Cortex of kidney (tissue), 1 donor: ENCODE measurements at places on chromosomes 6 and 20.

DNA sequence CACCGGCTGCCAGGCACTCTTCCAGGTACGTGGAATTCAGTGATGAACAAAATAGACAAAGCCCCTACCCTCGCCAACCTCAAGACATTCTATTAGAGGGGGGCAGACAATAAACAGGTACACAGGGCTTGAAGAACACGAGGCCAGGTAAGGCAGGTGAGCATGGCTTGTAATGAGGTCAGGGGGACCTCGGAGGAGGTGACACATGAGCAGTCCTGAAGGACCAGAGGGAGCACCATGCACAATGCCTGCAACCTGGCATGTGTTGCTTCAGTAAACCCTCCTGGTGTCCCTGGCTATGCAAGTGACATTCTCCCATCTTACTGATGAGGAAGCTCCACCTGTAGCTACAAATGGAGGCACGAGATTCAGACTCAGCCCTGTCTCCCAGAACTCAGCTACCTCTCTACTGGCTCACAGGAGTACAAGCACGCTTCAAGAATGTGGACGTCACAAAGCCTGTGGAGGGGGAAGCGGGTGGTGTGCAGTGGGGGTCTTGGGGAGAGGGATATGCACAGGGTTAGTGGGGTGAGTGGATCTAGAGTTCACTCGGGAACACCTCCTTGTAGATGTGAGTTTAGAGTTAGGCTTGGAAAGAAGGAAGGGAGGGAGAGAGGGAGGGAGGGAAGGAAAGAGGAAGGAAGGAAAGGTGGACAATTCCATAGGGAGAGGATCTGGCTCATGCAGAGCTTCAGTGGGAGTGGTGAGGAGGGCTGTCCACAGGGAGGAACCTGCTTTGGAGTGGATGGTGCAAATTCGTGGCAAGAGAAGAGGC lies 7.6 kb upstream of the MAPK13 start:
- DNase-seq = no peak

DNA sequence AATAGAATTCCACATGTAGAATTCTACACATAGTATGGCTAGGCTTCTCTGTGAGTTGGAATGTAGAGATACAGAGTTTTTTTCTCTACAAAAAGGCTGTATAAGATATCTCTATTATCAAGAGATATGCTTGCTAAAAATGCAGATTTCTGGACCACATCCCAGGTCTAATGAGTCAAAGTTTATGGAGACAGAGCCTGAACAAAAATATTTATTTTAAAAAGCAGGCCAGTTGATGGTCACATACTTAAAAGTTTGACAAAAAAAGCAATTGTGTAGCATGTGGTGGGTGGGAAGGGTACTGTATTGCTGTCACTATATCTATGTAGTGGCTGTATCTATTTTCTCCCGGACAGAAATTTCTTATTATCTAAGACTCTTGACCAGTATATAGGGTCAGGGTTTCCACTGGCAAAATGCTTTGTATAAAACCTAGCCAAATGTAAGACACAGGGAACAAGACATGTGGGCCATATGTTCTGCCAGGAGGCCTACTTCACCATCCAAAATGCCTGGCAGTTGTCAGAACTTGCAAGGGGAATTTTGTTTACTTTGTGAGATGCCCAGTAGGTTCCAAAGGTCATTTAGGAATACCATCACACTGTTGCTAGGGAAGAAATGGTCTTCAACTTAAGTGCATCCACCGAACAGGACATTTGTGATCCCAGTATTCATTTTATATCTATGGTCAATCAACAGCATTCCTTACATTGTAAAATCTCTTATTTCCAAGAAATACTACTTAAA lies 60.6 kb downstream of the SHPRH start:
- no peak for DNase-seq

DNA sequence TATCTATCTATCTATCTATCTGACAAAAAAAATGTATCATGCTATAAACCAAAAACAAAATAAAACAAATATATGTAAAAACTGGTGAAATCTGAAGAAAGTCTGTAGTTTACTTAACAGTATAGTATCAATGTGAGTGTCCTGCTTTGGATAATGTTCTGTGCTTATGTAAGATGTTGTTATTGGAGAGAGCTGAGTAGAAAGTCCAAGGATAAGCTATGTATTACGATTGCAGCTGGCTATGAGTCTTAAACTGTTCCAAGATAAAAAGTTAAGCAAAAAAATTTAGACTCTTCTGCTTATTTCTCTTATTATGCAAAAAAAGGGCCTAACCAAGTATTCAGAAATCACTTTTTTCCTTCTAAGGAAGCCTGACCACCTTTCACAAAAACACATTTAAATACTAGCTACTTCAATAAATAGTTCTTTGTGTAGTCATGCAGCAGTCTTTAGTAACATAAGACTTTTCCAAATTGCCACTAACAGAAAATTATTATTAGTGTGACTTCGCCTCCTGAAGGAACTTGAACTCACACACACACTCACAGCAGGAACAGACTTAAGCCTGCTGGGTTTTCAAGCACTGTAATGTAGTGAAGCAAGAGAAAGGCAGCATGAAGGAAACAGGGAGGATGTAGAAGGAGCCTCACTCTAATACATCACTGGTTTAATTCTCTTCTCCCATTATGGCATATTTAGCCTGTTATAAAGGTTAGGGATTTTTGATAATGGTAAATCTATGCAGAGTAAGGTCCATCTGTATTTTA lies 265.8 kb upstream of the GJE1 start:
- no peak for DNase-seq

- no peak for DNase-seq
Measured at GRCh38 chr6:155964544-155964943, 508.9 kb upstream of the NOX3 start.

DNA sequence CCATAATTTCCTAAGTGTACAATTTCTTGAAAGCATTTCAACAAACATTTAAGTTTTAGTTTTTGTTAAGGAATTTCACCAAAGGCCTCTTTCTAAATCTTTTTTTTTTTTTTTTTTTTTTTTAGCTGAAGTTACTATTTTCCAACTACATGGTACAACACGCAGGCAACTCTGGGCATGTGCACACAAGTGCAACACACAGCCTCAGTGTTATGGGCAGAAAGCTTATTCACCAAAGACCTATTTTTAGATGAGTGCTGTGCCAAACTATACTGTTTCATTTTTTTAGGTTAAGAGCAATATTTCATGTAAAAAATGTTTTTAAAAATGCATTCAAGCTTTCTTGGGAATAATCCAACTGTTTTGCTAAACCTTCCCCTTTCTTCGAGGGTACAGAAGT lies 42.0 kb upstream of the MAP3K4 start:
- DNase-seq = no peak

DNA sequence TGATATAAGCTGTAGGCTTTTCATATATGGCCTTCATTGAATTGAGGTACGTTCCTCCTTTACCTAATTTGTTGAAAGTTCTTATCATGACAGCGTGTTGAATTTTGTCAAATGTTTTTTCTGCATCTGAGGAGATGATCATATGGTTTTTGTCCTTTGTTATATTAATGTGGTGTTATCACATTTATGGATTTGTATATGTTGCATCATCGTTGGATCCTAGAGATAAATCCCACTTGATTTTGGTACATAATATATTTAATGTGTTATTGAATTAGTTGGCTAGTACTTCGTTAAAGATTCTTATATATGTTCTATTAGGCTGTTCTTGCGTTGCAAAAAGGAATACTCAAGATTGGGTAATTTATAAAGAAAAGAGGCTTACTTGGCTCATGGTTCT lies 8.6 kb upstream of the WFDC9 start:
- DNase-seq = no peak

DNA sequence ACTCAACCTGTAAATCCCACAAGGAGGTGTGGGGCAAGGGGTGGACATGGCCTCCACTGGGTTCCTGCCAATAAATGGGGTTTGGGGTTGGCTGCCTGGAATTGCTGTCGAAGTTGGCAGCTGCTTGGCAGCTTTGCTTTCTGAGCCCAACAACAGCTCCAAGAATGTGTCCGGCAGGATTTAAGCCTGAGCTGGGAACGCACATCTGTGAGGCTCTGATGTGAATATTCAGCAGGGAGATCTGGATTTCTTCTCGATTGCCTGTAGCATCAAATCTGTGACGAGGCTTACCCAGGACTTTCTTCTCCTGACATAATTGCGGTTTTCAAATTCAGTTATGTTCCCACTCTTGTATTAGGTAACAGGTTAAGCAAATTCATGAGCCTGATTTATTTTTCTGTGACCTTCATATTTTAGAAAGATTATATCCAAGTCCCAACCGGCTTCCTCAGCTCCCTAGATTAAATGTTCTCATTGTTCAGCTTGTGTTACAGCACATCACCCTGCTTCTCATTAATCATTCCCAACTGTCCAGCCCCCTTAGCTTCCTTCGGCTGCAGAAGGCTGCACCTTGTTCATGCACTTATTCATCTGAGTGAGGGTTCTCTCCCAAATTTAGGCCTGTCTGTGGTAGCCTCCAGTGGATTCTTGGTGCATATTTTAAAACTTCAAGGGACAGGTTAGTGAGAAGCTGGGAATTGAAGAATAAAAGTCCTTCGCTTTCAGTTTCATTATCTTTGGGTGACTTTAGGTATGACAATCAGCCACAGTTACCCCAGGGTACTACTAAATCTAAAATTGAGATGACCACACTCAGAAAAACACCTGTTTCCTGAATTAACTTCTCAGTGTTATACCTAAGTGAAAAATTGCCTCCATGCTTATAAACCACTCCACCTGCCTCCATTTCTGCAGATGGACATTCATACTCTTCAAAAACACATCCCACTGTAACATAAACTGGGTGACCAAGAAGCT lies 310.0 kb downstream of the ESR1 start:
- no peak for DNase-seq

GRCh38 chr20:44106615-44107014 lies 80.4 kb downstream of the JPH2 start:
- no peak for DNase-seq

- no peak for DNase-seq
Measured at GRCh38 chr6:98657764-98658163, 176.6 kb upstream of the POU3F2 start.

DNA sequence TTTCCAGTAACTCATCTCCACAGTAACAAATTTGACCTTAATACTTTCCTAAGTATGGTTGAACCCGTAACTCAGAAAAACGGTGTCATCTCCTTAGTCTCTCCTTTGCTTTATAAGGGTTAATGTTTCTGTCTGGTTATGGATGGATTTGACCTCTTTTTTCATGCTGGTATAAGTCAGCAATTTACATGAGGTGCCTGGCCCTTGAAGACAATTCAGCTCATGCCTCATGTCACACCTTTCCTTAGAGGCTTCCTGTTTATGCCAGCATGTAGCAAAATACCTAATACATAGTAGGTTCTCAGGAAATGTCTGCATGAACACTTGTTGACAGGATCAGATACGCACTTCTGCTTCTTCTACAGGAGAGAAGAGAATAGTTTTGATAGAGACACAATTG lies 37.7 kb upstream of the C20orf144 start:
- DNase-seq = no peak

GRCh38 chr6:36120979-36121786 lies 9.1 kb upstream of the MAPK13 start:
- DNase-seq = no peak

DNA sequence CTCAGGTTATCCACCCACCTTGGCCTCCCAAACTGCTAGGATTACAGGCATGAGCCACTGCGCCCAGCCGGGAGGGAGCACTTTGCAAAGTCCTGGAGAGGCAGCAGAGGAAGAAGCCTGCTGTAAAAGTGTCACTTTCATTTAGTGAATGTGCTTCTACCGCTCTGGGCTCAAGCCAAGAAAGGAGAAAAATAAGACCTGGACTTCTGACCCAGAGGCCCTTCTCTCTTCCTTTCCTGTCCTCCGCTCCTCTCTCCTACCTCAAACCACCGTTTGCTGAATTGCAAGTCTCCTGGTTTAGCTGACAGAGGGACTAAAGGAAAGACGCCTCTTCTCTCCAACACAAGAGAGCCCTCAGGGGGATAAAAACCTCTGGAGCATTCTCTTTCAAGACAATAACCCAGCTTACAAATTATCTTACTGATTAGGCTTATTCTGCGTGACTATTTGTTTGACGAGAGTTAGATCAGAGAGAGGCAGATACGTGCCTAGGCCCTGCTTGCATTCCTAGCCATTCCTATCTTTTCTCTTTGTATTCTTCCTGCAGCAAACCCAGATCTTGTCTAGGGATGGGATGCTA lies 84.2 kb upstream of the SLC22A23 start:
- DNase-seq = no peak

- no peak for DNase-seq
Measured at GRCh38 chr6:29426654-29427053, 11.9 kb downstream of the OR12D1 start.

GRCh38 chr6:16754274-16754673 lies 7.0 kb downstream of the ATXN1 start:
- DNase-seq = no peak

- no peak for DNase-seq
Measured at GRCh38 chr6:1389369-1390132, at the start of gene FOXF2. TSS of gene FOXF2 (plus strand) at chr6:1389576. CDS start at chr6:1389948, 372 bp downstream.

- DNase-seq = no peak
Measured at GRCh38 chr6:145838305-145838704, 23.7 kb upstream of the FBXO30 start.

- DNase-seq = no peak
Measured at GRCh38 chr6:117955684-117956256, 48.7 kb downstream of the SLC35F1 start.

- DNase-seq = no peak
Measured at GRCh38 chr20:62642051-62642665, at the start of gene SLCO4A1. TSS of gene SLCO4A1 (plus strand) at chr20:62642503. CDS start at chr20:62656455, 13,952 bp downstream.

DNA sequence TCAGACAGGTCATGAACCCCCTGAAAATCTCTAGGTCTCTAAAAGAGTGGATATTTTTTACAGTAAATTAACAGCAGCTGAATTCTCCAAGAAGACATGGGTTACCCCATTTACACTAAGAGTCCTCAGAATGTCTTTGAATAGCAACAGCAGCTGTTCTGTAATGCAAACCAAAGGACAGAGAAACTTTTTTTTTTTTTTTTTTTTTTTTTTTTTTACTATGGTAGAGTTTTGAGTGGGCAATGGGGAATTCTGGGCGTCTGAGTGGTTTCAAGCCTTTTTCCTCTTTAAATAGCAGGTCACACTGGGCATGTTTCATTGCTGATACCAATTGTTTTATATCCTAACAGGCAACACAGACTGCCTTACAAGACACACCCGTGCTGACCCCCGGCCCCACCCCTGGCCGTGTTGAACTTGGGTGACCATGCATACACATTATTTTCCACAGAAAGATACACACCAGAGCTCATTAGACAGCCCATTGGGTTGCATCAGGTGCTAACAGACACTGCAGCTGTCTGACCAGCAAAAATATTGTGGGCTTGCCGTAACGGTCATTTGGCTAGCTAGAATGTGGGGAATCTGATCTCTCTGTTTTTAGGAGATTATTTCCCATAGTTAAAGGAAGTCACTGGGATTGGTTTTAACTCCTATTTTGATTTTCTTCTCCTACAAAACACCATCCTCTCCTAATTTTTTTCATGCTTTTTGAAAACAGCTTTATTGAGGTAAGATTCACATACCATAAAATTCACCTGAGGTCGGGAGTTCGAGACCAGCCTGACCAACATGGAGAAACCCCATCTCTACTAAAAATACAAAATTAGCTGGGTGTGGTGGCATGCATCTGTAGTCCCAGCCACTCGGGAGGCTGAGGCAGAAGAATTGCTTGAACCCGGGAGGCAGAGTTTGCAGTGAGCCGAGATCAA lies 26.7 kb upstream of the IRF4 start:
- no peak for DNase-seq
